ENCODE measurements at places on chromosomes 7 and 10.

DNA sequence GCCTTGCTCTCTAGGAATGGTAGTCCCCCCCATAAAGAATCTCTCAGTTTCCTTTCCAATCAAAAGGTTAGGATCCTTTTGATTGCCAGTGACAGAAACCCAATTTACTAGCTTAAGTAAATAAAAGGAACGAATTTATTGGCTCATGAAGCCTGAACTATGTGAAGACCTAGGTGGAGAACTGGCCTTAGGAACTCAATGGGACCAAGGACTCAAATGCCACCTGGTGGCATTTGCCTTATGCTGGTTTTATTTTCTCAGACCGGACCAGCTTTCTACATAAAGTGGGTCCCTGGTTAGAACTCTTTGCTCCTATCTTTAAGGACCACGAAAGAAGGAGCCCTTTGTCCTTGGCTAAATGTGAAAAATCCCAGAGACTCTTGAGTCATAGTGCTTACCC is 25.4 kb downstream of the CFTR start:
- no peak for DNase-seq

GRCh38 chr10:130914367-130914766 is 397.2 kb downstream of the TCERG1L start:
- no peak for DNase-seq

DNA sequence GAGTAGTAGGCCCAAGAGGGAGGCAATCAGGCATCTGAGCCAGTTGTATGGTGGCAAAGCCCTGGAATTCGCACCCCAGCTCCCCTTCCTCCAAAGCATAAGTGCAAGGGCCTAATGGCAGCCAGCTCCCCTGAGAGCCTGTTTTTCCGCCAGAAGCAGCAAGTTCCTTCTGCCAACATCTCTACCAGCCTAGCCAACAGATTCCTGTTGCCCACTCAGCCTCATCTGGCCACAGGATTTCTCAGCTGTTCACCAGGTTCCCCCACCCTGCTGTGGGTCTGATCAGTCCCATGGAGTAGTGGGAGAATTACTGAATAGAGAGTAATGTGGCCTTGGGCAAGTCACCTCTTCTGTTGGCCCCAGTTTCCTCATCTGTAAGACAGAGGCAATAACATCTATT is 186.2 kb upstream of the PDE1C start:
- no peak for DNase-seq

- no peak for DNase-seq
These were observed 59.9 kb upstream of the ECHDC3 start for GRCh38 chr10:11682267-11682683.

DNA sequence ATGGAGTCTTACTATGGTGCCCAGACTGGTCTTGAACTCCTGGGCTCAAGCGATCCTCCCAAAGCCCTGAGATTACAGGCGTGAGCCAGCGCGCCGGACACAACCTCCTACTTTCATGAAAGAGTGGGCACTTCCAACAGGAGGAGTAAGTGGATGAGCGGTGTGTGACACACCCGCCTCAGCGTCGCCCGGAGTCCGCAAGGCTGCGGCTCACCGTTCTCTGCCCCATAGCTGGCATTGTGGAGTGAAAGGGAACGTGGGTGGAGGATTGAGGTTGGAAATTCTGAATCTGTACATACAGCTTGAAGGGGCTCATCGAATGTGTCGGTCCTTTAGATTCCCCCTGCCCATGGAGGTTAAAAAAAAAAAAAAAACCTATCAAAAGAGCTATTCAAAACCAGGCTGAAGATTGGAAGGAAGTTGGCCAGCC is 524 bp upstream of the PRXL2A start:
- DNase-seq, result peak; percentile 14

- DNase-seq, result no peak
These were observed 20.5 kb upstream of the GPR26 start for GRCh38 chr10:123645615-123646014.

DNA sequence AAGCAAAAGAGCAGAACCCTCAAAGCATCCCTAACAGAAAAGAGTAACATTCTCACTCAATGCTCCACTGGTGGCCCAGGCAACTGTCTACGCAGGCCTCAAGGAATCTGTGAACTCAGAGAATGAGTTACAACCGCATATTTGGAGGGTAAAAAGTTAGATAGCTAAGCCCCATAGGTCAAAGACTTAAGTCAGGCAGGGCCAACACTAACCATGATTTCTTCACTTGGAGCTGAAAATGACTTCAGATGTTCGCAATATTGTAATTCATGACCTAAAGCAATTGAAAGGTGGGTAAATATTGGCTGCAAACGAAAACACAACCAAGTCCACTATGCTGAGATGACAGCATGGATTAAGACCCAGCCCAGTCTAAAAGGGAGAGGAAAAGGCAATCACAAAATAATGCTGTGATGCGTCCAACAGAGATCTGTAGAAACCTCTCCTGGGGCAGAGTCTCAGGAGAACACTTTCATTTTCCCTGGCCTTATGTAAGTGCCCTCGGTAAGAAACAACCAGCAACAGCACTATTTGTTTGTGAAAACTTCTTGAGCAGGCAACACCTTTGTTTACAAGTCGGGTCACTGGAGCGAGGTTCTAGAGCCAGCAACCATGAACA is 176.5 kb downstream of the TNS3 start:
- no peak for DNase-seq
